Left ventricle myocardium superior (tissue), 1 donor: ENCODE measurements at places on chromosomes 7 and 10.

DNA sequence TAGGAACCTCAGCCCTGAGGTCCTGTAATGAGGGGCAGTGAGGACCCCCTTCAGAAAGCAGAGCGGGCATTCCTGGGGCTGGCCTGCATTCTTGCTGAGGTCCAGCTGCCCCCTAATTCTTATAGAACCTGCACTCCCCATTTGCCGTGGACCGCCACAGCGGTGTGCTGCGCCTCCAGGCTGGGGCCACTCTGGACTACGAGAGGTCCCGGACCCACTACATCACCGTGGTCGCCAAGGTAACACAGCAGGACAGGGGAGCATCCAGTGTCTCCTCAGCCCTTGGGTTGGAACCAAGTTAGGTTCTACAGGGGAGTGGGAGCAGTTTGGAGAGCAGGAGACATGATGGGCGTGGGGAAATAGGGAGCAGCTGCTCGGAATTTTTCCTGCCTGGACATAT is 7.3 kb downstream of the CDHR1 start:
- no peak for DNase-seq

DNA sequence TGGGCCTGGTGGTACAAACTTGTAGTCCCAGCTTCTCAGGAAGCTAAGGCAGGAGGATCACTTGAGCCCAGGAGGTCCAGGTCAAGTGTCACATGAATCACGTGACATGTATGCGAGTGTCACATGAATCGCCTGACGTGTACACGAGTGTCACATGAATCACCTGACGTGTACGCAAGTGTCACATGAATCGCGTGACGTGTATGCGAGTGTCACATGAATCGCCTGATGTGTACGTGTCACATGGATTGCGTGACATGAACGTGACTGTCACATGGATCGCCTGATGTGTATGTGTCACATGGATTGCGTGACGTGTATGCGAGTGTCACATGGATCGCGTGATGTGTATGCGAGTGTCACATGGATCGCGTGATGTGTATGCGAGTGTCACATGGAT is 9.5 kb upstream of the ADARB2 start:
- DNase-seq, result no peak

DNA sequence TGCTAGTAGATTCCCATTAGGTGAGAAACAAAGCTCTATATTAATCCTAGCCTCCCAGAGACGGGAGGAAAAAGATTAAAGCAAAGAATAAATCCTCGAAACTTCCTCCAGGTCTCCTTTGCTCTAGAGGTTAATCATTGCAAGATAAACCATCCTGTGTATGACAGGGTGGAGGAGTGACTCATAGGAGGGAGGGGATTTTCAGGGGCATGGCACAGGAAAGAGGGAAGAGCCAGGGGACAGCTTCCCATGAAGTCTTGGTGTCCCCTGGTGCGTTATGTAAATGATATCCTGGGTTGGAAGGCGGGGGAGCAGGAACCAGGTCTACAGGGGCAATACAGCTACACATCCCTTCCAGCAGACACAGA is 780 bp downstream of the CYP3A5 start:
- no peak for DNase-seq

GRCh38 chr7:34153656-34154270 is 248.4 kb downstream of the BMPER start:
- DNase-seq, result no peak

GRCh38 chr10:306675-307185 is 171.5 kb downstream of the ZMYND11 start:
- no peak for DNase-seq

GRCh38 chr10:25455980-25456567 is 281.3 kb downstream of the GPR158 start:
- no peak for DNase-seq

DNA sequence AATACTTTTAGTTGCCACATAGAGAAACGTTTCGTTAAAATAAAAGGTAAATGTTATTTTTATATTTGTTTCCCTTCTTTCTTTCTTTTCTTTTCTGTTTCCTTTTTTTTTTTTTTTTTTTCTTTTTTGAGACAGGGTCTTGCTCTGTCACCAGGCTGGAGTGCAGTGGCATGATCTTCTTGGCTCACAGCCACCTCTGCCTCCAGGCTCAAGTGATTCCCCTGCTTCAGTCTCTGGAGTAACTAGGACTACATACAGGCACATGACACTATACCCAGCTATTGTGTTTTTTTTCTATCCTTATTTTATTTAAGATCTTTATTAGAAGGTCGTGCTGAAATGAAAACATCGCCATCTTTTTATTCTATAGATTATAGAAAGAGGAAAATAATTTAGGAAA is 661.8 kb upstream of the MBL2 start:
- DNase-seq, result no peak

- no peak for DNase-seq
Measured at GRCh38 chr10:7283246-7283645, 127.6 kb downstream of the SFMBT2 start.
